HS-5 (cell line): ENCODE measurements at places on chromosomes 16 and 17.
A peak's percentile ranks its signal among the peaks of the same experiment; 100 is the strongest.

DNA sequence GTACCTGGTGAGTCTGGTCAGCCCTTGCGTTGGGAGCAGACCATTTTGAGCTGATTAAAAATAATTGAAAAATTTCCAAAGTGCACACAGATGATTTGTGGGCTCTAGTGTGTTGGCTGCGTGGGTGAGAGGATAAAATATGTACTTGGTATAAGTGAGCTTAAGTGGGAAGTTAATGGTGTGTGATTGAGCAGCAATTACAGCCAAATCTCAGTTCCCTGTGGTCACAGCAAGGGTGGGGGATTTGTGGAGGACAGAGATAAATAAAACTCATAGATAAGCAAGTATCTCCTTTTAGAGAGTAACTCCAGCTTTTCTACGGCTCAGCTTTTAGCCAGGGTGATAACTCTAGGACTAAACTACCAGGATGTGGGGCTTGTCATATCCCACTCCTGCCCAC, 390.4 kb downstream of the UTP18 start:
- no peak for DNase-seq

DNA sequence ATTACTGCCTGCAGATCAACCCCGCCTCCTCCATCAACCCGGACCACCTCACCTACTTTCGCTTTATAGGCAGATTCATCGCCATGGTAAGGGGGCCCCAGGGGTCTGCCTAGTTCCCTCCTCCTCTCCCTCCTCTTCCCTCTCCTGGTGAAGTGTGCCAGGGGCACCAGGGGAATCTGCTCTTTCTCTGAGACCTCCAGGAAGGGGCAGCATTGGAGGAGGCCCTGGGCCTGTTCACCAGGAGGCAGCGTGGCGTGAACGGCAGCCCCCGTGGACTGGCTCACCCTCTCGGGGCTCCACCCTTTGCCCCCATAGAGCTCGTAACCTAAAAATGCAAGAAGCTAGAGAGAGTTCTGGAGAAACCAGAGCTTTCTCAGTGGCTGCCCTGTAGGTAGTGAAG, 17.1 kb upstream of the CLEC18A start:
- DNase-seq = no peak

DNA sequence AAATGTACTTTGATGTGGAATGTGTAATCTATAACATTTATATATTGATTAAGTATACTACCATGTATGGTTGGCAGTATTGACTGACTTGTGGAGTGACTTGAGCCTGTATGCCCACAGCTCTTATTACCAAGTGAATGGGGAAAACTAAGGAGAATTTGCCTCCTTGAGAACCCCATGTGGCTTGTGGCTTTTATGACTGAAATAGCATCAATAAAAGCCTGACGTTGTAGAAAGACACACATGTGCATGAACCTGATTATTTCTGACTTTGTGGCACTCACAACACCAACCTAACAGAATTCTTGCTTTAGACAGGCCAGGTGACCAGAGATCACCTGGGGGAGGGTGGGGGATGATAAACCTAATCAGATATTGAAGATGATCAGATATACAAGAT, 2.1 kb upstream of the LRRC75A start:
- no peak for DNase-seq

DNA sequence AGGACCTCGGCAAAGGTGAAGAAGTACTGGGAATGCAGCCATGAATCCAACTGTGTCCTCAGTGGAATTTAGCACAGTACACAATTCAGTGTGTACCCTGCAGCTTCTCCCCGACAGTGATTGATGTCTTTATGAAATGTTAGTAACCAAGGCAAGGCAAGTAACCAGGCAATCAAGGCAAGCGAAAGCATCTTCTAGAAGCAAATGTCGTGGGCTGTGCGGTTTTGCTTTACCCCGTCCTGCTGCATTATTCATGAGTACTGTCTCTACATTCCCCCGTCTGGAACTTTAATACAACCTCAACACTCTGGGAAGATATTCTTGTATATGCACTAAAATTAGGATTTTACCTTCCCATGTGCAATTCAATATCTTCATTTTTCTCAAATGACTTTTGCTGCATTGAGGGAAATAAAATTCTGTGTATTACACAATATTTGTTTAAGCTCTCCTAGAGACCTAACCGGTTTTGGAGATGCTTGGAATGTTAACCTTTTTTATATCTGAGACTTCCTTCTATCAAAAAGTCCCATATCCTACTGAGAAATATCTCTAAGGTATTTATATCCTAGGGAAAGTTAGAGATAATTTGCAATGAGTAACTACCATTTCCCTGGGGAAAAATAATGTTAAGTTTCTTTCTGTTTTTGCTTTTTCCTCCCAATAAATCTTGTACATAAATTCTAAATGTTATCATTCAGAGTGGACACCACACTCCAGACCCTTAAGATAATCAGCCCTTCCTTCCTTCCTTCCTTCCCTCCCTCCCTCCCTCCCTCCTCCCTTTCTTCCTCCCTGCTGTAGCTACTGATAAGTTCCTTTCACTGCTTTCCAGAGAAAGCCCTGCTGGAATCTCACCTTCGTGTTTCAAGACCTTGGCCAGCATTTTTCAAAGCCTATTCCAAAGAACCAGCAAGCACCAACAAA, 51.9 kb upstream of the ADORA2B start:
- DNase-seq = no peak

DNA sequence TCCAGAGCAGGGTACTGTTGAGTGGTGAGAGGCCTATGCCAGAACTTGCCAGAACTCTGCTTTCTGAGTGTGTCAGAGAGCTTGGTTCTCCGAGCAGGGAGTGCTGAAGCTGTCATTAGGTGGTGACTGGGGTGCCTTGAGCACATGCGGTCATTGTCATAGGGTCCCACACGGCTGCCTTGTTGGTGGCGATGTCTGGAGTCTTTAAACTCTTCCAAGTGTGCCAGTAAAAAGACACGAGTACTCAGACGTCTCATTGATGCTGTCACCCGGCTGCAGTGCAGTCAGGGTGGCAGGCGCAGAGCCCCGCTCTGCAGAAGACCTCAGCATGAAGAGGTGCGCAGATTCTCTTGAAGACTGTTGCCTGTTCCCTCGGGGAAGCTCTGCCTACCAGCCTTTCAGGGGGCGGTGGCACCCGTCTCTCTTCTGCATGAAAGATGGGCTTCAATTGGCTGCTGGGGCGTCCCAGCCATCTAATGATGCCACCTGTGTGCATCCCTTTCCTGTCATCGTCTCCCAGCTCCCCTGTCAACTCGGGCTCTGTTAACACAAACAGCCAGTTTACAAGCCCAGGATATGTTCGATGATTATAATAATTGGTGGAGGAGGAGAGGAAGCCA, 58.3 kb downstream of the NKD1 start:
- no peak for DNase-seq

- no peak for DNase-seq
Measured at GRCh38 chr16:49727611-49728010, 128.3 kb downstream of the ZNF423 start.

- no peak for DNase-seq
Measured at GRCh38 chr16:57476546-57477410, 9.5 kb downstream of the DOK4 start.

DNA sequence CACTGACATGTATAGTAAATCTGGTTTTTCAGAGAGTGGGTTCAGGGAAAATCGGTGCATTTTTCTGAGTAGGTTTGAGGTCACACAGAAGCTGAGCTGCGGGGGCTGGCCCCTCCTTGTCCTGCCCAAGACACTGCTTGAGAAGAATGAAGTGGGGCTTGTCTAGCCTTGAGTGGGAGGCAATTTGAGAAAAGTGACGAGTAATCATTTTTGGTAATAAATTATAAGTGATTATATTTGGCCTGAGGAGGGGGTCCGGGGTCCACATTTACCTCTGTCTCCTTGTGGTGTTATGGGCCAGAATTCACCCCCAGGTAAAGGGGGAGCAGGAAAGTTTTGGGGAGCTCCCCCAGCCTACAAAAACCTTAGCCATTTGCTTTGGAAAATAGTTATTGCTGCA, 28.1 kb downstream of the WFDC1 start:
- DNase-seq = no peak

DNA sequence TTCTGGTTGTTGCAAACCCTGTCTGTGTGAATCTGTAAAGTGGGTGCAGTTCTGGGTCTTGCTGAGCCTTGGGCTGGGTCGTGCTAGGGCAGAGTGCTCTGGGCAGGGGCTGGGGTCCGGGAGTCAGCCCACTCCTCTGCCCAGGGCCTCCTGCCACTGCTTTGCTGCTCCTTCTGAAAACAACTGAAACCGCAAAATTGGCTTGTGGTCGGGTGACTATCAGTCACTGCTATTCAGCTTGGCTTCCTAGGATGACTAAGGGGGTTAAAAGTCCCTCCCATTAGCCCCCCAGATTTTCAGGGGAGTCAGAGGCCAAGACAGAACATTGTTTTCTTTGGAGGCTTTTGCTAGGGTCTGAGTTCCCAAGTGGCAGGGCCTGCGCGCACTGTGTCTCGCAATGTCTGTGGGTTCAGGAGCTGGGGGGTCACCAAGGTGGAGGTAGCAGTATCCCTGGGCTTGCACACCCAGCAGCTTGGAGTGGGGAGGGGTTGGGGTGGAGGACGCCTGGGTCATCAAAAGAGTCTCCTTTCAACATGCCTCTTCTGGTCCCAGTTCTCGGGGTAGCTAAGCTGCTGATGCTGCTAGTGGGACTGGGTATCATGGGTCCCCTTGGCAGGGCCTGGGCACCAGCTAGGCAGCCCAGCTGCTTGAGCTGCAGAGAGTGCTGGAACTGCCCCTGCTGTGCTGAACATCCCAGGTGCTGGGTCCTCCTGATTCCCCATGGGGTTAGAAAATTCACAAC, 13.5 kb upstream of the TBX21 start:
- DNase-seq = peak; percentile 74

DNA sequence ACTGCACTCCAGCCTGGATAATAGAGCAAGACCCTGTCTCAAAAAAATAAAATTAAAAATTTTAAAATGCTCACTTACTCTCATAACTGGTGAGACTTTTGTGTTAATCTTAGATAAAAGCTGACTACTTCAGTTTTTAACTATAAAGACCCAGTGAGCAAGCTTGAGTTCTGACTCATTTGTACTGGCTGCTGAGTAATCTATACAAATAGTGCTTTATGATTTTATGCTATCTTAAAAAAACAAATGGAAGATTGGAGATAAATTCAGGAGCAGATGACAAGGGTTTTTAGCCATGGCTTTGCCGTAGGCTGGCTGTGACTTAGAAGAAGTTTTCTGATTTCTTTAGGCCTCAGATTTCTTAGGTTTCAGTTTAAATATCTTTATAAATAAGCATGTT, 30.5 kb downstream of the SNTB2 start:
- DNase-seq = peak; percentile 53

- no peak for DNase-seq
Measured at GRCh38 chr17:11840831-11841230, 156.4 kb downstream of the ZNF18 start.

- DNase-seq = no peak
Measured at GRCh38 chr16:89093602-89094251, at the start of gene ACSF3. TSS of gene ACSF3 (plus strand) at chr16:89093852. CDS start at chr16:89100682, 6,830 bp downstream.

DNA sequence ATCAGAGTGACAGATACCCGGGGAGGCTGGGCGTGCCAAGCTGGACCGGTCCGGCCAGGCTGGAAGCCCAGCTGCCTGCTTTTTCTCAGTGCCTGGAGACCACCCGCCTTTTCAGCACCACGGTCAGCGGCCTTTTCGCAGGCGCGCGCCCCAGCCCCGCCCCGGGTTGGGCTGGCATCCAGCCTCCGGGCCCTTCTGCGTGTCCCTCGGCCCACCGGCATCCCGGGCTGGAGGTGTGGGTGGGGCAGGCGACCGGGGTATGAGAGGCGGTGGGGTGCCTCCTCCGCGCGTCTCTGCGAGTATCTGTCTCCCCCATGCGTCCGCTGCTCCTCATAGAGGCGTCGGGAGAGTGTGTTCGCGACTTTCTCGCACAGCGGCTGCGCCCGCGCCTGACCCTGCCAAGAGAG, 102.5 kb downstream of the MRM1 start:
- no peak for DNase-seq

- DNase-seq = no peak
Measured at GRCh38 chr17:40101367-40102210, 1.2 kb upstream of the NR1D1 start.

DNA sequence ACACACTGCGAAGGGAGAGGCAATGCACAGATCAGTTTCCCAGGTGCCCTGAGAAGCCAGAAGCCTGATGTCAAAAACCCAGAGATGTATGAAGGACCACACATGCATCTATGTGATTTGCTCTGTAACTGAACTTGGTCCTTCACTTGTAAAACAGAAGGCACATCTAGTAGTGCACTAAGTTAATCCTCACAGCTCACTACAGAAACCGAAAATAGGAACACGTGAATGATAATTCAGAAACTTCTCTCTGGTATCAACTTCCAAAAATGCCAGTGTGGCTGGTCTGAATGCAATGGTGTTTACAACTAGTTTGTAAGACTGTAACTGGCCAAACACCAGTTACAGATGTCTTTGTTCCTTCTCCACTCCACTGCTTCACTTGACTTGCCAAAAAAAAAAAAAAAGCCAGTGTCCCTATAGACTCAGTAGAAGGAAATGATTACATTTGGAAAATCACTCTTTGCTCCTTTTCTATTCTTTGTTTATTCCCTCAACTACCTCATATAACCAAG, 11.3 kb downstream of the ANKRD40 start:
- DNase-seq = no peak

DNA sequence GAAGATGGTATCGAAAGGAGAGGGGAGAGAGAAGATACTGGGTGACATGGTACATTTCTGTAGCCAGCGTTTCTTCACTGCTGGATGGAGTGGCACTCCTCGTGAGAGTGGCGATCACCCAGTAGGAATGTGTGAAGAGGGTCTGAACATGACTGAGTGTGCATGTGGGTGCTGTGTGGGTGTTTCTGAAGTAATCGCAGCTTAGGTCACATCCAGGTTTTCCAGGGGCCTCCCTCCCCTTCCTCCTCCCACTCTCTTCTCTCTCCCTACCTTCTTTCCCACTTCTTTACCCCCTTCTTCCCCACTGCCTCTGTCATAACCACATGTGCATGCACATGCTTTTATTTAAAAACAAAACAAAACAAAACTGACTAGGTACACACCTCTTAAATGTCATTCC, 1.8 kb downstream of the CLEC3A start:
- DNase-seq = no peak

GRCh38 chr17:27690882-27691281, 59.9 kb downstream of the LGALS9 start:
- no peak for DNase-seq

DNA sequence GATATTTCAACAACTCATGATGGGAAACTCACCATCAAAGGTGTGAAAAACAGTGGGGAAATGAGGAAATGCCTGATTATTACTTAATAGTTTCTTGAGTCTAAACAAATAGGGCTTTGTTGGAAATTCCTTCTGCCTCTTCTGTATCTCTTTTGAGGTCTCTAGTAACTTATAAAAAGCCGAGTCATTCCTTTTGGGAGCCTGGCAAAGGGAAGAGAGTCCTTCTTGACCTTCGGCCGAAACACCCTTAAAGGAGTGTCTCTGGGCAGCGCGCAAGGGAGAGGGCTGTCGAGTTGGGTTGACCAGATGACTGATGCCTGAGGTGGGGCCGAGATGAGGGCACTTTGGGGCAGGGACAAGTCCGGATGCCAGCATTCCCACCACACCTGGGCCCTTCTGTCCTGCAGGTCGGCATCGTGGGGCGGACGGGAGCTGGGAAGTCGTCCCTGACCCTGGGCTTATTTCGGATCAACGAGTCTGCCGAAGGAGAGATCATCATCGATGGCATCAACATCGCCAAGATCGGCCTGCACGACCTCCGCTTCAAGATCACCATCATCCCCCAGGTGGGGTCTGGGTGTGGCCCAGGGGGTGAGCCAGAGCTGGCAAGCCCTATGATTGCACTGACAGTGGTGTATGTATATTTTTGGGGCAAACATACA, 89.2 kb downstream of the ABCC6 start:
- DNase-seq = no peak

GRCh38 chr17:29533976-29534375, 32.9 kb downstream of the ABHD15 start:
- DNase-seq = no peak
